ENCODE measurements at places on chromosomes 11 and 22. TPM values are rescaled to one million over a fixed set of nuclear protein-coding genes. Genes with fewer than 3 reads are reported as not detected.

SOX6 gene
- total RNA-seq, result 6.4 TPM

SHISA8 gene
- not detected for total RNA-seq

KRTAP5-10 gene
- total RNA-seq, result 2.9 TPM

C11orf91 gene
- total RNA-seq, result 0.52 TPM

RAB36 gene
- 21.5 TPM for total RNA-seq

PKP3 gene
- total RNA-seq, result 78.5 TPM

MAJIN gene
- not detected for total RNA-seq

PHF21B gene
- total RNA-seq, result 3.9 TPM

OR8A1 gene
- total RNA-seq, result not detected

GRCh38 chr22:24186352-24186740, 5.1 kb downstream of the SUSD2 start:
- DNase-seq, result no peak

DNA sequence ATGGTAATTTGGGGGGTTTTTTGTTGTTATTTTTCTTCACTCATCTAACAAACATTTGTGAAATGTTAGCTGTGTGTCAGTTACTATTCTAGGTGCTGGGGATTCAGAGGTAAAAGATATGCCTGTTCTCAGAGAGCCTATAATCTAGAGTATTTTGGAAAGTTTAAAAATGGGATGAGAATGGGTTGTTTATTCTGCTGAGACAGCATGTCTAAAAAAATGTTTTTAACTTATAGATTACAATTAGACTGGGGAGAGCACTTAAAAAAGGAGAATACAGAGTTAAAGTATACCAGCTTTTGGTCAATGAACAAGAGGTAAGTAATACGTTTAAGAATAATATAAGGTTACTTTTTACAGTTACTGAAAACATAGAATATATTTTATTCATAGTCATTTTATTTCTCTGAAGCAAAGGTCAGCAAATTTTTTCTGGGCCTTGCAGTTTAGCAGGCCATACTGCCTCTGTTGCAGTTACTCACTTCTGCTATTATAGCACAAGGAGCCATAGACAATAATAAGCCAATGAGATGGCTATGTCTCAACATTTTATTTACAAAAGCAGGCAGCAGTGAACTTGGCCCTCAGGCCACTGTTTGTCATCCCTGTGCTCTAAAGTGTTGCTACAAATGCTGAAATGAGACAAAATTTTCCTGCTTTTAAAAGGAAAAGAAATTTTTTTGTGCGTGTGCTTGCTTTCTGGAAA, 60.0 kb downstream of the DKK3 start:
- DNase-seq, result no peak

DNA sequence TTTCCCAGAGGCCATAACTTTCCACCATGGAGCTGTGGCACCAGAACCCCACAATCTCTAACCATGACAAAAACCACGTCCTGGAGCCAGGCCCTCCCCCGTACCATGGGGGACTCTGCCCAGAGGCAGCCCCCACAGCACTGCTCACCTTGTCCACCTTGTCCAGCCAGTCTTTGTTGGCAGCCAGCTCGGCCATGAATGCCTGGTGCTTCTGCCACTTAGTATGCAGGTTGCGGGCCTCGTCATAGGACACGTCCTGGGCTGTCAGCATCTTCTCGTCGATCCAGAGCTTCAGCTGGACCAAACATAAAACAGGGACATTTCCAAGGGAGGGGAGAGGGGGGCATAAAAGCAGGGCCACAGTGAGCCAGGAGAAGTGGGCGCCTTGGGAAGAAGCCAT, 20.8 kb upstream of the RBM4B start:
- DNase-seq, result no peak

- no peak for DNase-seq
Measured at GRCh38 chr11:19740586-19740985, 27.9 kb downstream of the NAV2 start.

DNA sequence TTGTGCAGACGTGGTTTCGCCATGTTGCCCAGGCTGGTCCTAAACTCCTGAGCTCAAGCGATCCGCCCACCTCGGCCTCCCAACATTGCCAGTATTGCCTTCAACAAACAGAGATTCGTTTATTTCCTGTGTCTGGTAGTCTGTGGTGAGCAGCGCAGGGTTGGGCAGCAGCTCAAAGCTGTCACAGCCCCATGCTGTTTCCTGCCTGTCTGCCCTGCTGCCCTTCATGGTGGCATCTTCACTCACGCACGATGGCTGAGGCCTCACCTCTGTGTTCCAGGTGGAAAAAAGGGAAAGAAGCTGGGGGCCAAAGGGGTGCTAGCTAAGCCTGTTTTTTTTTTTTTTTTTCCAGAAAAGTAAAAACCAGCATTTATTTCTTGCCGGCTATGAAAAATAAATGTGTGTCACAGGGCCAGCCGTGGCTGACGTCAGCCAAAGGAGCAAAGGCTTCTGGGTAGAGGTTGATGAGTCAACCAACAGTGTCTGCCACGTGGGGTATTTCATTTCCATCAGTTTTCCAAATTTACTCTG, 28.8 kb downstream of the TBC1D22A start:
- no peak for DNase-seq

DNA sequence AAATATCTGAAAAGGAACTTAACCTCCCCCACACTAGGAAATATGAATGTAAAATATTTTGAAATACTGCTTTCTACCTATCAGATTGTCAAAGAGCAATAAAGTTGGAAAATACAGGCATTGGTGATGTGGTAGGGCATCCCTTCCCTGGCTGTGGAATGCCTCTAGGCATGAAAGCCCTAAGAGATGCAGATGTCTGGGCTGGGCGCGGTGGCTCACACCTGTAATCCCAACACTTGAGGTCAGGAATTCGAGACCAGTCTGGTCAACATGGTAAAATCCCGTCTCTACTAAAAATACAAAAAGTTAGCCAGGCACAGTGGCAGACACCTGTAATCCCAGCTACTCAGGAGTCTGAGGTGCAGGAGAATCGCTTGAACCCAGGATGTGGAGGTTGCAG, 22.0 kb downstream of the ARAP1 start:
- DNase-seq, result no peak

DNA sequence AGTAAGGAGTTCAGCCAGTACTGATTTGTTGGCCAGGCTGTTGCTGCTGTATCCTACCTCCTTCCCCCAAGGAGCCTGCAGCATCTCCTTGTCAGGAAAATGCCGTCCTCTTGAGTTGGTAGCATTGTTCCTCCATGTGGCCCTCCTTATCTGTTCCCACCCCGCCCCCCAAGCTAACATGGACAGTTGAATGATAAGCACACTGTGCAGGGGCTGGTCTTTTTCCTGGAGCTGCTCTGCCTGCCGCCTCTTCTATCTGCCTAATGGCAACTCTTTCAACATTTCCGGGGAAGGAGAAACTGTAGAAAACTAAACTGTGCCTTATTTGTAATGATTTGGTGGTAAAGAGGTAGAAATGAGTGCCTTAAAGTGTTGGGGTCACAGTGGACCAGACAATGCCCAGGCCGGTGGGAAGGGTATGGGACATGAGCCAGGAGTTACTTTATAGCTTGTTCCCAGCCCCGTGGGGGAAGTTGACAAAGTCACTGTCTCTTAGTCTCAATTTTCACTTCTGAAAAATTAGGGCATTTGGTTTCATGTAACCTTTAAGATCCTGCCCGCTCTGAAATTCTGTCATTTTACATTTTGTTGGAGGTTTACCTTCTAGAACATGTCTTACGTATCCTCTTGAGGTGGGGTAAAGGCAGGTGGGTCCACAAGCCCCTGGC, 4.5 kb downstream of the FAM118A start:
- no peak for DNase-seq

- no peak for DNase-seq
Measured at GRCh38 chr22:29521526-29521925, 32.0 kb downstream of the THOC5 start.

- DNase-seq, result no peak
Measured at GRCh38 chr11:126139111-126140091, 72.0 kb downstream of the RPUSD4 start.

DNA sequence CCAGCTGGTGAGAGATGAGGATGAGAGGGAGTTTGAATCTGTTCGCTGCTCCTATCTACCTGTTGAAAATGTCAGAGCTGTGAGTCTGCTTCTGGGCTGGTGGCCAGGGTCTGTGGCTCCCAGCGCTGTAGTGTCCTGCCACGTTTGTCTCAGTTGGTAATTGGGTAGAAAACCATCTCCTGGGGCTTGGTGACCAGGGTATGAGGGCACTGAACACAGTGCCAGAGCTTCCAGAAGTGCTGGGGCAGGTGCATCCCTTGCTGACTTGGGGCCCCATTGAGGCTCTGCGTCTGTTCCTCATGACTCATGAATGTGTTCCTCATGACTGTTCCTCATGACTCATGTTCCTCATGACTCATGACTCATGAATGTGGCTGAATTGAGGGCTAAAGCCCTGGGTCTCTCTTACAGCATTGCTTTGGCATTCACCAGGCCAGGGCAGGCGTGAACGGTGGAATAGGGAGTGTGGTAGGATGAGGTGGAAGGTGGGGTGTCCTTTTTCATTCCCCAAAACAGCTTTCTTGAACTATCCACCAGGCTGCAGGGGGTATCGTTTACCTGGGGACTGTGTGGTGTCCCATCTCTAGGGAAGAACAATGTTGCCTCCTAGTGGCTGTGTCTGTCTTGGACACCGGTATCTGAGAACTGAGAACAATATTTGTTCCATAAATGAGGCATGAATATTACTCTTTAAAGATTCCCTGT, 139.5 kb downstream of the COMMD9 start:
- DNase-seq, result peak; percentile 62

DNA sequence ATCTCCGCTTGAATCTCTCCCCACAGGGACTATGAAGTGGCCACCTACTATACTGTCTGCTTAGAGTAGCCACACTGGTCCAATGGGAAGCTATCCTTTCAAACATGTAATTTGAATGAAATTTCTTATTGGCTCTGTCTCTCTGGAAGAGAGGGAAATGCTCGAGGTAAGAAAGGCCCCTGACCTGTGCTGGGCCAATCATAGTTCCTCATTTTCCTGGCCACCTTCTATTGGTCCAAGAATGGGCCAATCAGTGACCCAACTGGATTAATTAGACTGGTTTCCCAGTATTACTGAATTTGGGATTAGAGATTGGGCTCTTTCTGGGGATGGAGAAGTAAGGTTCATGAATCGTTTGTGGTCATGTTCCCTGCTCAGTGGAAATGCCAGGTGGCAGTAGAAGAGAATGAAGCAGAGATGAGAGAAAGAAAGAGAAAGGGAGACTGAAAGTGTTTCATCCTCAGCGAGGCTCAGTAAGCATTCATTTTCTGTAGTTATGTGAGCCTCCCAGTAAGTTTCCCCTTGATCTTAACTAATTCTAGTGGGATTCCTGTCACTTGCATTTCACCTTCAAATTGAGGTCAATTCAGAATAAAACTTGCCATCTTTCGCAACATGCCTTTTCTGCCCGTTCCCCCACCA, 8.4 kb upstream of the MMP20 start:
- DNase-seq, result no peak

DNA sequence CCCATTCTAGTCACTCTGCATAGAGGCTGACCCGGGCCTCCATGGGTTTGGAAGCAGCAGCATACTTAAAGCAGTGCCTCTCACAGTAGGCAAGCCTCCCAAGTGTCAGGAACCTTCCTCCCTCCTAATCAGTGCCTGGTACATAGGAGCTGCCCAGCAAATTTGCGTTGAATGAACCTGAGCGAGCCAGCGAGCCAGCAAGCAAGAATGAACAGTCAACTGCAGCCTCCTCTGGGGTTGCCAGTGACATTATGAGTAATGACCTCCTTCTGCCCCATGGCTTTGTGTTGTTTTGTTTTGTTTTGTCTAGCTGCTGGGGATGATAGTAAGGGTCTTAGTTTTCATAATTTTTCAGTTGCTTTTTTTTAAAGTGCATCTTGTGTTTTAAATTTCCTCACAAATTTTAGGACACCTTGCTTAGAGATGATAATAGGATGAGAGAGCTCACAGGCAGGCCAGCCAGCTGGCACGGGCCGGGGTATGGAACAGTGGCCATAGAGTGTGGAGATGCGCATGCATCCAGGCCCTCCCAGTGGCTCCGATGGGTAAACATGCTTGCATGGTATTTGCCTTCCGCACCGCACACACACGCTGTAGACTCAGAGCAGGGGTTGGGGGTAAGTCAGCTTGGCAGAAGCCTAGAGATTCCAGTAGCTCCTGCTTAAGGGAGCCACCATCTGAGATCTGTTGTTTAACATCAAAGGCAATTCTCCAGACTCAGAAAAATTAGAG, 36.1 kb downstream of the TTC12 start:
- no peak for DNase-seq

- no peak for DNase-seq
Measured at GRCh38 chr11:113419454-113420003, 31.9 kb downstream of the ANKK1 start.

GRCh38 chr22:39926753-39927152, 25.9 kb downstream of the GRAP2 start:
- DNase-seq, result no peak

GRCh38 chr11:126403658-126404057, 48.2 kb downstream of the ST3GAL4 start:
- DNase-seq, result no peak

DNA sequence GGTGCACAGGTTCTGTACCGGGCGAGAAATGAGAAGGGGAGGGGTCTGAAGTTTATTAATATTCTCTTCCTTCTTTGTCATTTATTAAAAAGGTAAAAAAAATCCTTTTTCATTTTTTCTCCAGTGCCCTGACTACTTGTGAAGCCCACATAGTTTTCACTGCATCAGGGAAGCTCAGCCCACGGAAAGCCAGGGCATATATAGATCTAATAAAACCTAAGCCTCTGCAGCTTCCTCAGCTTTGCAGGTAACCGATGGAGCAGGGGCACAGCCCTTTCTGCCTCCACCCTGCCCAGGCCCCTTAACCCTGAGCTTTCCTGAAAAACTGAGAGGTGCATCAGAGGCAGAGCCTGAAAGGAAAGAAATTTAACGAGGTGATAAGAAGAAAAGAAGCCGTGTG, 140.1 kb downstream of the NXPE2 start:
- no peak for DNase-seq

GRCh38 chr11:36086366-36086765, 142.5 kb downstream of the LDLRAD3 start:
- DNase-seq, result no peak

GRCh38 chr11:20070459-20070858, 89.8 kb downstream of the DBX1 start:
- no peak for DNase-seq

DNA sequence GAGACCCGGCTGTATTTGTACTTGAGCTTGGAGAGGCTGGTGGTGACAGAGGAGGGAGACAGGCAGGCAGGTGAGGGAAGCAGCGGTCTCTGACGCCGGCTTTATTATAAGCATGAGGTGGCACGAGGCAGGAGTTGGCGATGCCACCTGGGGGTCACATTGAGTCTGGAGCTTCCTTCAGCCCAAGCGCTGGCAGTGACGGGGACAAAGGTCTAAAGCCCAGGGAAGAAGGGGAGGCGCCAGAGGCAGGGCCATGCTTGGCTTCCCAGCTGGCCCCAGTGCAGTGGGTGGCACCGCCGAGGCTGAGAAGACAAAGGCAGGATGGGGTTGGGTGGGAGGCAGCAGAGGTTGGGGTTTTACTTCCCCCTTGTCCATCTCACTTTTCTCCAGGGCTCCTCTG, 4.5 kb downstream of the FXYD2 start:
- DNase-seq, result no peak

DNA sequence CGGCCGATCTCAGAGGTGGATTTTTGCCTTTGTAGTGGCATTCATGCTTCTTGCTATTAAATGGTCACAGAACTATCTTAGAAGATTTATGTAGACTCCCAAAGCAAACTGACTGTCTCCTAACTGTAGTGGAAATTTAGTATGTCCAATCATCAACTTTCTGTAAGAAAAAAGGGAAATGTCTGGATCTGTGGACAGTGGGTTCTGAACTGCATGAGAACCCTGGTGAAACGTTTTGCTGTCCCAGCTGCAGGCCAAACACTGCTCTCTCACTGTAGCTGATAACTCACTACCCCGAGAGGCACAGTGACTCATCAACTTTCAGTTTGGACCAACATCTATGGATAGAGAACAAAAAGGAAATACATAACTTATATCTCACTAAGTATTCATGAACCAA, 387.1 kb downstream of the SOX6 start:
- no peak for DNase-seq
